ENCODE measurements at places on chromosomes 11 and 22.

GRCh38 chr11:112596324-112596723, 335.7 kb upstream of the PLET1 start:
- no peak for DNase-seq

DNA sequence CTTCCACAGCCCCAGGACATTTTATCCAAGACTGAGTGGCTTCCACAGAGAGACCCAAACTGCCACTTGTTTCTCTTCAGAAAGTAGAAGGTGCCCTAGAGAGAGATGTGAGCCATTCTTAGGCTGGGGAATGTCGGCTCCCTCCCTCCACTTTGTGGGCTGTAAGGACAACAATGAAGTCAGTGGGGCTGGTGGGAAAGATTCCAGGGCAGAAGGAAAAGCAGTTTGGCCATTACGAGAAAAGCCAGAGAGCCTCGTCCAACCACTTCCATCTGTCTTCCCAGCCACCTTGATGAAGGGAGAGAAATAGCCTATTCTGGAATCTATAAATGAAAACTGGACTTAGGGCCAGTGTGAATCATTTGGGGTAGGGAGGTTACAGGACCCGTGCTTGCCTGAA, 382.5 kb downstream of the NXPE2 start:
- DNase-seq, result no peak

DNA sequence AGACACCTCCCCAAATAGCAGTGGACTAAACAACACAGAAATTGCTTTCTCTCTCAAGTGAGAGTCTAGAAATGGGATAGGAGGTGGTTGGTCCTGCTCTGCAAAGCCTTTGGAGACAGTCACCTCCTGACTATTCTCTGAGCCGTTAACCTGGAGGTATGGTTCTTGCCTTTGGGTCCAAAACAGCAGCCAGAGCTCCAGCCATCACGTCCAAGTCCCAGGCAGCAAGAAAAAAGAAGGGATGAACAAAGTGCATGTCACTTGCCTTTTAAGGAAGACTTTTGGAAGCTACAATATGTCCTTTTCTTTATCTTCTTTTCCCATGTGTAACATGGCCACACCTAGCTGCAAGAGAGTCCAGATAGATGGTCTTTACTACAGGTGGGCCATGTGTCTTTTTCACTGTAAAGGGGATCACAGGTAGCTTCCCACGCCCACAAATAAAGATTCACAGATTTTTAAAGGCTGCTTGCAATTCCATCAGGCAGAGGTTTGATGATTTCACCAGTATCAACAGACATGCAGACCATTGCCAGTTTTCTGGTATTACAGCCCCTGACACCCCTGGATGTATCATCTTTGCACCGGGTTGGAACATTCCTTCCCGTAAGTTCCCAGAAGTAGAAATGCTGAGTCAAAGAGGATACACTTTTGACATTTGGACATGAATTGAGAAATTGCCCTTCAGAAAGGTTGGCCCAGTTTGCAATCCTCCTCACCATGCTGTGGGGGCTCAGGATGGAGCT, 66.0 kb downstream of the MYEOV start:
- DNase-seq, result no peak

- no peak for DNase-seq
Measured at GRCh38 chr11:82719361-82720105, 14.1 kb downstream of the FAM181B start.

- DNase-seq, result no peak
Measured at GRCh38 chr11:2474059-2474901, 29.5 kb downstream of the KCNQ1 start.

- no peak for DNase-seq
Measured at GRCh38 chr11:46868912-46869311, 22.8 kb upstream of the CKAP5 start.

GRCh38 chr22:43402128-43402527, 9.7 kb upstream of the MPPED1 start:
- no peak for DNase-seq

GRCh38 chr11:65251476-65251875, 10.3 kb upstream of the POLA2 start:
- no peak for DNase-seq

All from SK-N-MC (cell line).